ENCODE measurements at places on chromosomes 13 and 19.

GRCh38 chr13:111630406-111630805 is 310.0 kb downstream of the TEX29 start:
- peak; percentile 52 for DNase-seq

- DNase-seq, result no peak
Measured at GRCh38 chr13:76890021-76890420, 3.8 kb upstream of the KCTD12 start.

DNA sequence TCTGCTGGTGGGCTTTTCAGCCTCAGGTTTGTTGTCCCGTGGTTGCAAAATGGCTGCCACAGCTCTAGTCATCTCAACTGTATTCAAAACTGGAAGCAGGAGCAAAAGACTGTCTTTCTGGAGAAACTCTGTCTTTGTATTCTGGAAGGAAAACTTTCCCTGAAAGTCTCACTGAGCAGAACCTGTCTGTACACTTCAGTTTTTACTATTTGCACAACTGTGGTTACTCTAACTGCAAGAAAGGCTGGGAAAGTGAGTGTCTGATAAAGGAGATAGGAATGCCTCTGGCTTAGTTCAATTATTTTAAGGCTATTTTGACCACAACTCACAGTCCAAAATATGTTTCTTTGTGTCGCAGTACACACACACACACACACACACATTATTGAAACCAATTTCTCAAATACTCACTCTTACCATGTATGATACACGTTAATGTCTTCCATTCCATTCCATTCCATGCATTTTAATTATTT is 49.7 kb upstream of the EHD2 start:
- no peak for DNase-seq

DNA sequence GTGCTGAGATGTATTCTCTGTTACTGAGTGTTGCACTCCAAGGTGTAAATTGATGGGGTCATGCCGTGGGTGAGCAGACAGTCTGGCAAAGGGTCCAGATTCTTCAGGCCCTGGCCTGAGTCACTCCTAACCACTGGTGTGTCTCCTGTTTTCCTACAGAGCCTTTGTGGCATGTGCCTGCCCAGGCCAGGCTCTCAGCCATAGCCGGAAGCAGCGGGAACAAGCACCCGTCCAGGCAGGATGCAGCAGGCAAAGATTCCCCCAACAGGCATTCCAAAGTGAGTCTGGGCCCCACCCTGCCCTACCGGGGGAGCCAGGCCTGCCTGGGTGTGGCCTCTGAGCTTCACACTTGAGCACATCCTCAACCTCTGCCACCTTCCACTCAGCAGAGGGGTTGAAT is 61.9 kb downstream of the DPF1 start:
- no peak for DNase-seq

GRCh38 chr19:48513289-48514122 is 1.9 kb upstream of the LMTK3 start:
- DNase-seq, result peak; percentile 83

DNA sequence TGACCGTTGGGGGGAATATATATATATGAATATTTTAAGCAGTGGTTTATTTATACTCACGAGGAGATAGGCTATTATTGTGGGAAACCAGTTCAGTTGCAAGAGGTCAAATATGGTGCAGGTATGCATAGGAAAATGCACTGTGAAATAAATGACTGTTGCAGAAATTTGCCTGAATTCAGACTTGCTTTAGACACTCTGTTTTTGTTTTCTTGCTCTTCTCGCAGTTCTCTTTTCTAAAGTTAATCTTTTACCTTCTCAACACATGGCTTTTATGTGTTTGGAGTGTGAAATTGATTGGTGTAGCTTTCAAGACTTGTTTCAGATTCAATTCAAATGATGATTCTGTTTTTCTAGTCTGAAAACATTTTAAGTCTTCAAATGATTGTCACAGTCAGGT is 109.7 kb downstream of the LRCH1 start:
- no peak for DNase-seq

GRCh38 chr13:101529422-101529821 is 76.9 kb downstream of the ITGBL1 start:
- DNase-seq, result no peak

- no peak for DNase-seq
Measured at GRCh38 chr19:34676697-34677385, at the start of gene SCGB2B2. TSS of gene SCGB2B2 (minus strand) at chr19:34677159. CDS start at chr19:34594563, 82,596 bp downstream.

DNA sequence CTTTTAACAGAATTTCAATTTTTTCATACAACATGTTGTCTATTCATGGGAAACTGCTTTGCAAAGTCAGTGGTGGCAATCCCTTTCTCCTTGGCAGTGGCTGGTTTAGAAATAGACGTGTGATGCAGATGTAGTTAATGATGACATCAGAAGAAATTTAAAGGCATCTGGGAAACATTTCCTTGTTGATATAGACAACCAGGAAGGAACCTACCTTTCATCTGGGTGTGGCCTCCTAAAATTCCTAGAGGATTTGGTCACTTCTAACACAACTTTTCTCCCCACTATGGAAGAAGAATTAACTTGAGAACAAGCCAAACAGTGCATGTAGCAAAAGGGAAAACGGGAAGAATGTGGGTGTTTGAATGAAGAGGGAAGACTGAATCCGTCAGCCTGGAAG is 102.8 kb downstream of the EFNB2 start:
- no peak for DNase-seq

- no peak for DNase-seq
Measured at GRCh38 chr13:21348488-21349120, 110.5 kb downstream of the ZDHHC20 start.

GRCh38 chr13:109331898-109332297 is 454.5 kb downstream of the IRS2 start:
- DNase-seq, result no peak

DNA sequence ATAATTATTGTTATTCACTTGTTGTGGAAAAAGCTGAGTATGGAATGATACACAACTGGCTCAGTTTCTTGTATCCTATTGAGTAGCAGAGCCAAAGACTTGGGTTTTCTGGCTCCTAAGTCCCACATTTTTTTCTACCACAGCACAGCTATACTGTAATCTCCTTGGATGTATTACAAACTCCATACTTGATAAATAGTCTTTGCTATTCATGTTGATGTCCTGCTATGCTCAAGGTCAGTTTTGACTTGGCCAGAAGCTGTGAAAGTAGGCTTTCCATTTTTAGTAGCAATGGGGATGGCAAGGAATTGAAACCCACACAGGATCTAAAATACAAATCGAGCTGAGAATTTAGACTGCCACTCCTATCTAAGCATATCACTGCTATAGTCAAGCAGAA is 79.1 kb downstream of the B3GLCT start:
- no peak for DNase-seq

DNA sequence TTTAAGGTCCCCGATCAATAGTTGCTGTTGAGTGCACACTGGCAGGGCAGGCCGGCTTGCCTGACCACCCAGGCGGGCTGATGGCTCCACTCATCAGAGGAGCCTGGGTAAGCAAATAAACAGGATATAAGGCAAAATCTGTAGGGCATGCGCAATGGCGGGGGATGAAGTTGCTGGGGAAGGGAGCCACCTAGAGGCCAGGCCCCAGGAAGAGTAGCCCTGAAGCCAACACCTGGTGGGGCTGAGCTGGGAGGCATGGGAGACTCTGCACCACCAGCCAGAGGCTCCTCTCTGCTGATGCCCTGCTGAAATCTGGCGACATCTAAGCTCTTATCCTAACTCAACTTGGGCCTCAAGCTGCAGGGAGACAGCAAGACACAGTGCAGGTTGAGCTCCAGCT is 324.3 kb downstream of the ZNF536 start:
- DNase-seq, result peak; percentile 82

- peak; percentile 39 for DNase-seq
Measured at GRCh38 chr19:53432088-53432661, 391 bp downstream of the ZNF761 start.

GRCh38 chr13:109273326-109273751 is 513.0 kb downstream of the IRS2 start:
- no peak for DNase-seq

GRCh38 chr13:93834051-93834450 is 607.4 kb downstream of the GPC6 start:
- no peak for DNase-seq

DNA sequence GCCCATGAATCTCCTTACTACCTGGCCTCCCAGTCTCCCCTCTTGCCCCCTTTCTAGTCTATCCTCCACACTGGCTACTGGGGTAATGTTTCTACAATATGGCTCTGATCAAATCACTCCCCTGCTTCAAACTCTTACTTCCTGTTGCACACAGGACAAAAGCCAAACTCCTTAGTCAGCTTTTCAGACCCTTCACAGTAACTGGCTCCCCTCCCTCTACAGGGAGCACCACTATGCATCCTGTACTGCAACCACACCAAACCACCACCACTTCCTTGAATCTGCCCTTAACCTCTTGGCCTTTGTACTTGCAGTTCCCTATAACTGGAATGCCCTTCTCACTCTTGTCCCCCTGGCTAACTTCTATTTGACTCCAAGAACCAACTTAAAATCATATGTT is 32.2 kb downstream of the DEDD2 start:
- DNase-seq, result no peak

DNA sequence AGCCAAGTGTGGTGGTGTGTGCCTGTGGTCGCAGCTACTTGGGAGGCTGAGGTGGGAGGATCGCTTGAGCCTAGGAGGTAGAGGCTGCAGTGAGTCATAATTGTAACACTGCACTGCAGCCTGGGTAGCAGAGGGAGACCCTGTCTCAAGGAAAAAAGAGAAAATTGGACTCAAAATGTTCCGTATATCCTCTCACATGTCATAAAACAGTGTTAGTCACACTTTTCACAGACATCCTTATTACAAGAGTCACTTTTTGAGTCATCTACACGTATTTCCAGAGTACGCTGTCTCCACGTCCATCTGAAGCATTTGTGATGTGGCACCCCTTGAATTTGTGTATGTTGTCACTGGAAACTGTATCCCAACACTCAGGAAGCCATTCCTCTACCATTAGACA is 133.0 kb downstream of the SIPA1L3 start:
- no peak for DNase-seq

GRCh38 chr19:47377801-47378200 is 28.7 kb downstream of the DHX34 start:
- DNase-seq, result no peak

DNA sequence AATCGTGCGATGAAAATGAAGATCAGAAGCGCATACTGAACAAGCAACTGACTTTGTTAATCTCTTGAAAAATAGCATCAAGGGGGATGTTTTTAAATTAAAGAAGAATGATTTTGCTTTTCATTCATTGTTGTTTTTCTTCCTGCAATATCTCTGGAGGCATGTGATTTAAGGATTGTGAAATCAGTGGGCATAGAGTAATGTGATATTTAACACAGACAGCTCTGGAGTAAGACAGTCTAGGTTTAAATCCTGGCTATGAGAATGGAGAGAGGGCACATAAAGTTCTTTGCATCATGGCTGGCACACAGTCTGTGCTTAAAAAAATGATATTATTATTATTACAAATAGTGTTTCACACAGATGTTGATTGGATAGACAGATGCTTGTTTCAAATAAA is 243.1 kb upstream of the NBEA start:
- DNase-seq, result no peak

DNA sequence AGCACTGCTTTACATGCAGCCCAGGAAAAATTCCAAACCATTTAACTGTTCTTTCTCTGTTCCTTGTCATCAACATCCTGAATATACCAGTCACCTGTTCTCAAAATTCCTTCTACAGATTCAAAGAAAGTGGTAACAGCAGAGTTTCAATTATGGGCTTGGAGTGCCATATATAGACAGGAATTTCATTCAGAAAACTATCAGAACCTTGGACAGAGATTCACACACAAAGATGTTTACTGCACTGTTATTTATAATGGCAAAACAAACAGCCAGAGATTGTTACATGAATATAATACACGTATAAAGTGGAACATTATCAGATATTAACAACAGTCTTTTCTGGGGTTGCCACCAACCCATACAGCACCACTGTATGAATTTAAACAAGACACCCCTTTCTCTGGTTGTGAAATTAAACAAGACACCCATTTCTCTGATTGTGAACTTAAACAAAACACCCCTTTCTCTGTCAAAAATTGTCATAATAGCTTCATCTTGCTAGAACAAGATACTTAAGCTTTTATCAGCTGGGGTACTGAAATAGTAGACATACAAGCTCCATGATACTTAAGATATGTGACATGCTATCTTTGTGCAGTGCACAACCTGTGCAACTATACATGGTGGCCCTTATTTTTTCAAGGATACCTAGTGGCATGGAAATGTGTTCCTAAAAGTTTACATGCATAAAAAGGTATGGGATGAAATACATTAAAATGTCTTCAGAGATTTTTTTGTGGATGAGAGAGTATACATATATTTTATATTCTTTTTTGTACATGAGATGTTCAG is 12.6 kb downstream of the CACNA1A start:
- DNase-seq, result no peak

DNA sequence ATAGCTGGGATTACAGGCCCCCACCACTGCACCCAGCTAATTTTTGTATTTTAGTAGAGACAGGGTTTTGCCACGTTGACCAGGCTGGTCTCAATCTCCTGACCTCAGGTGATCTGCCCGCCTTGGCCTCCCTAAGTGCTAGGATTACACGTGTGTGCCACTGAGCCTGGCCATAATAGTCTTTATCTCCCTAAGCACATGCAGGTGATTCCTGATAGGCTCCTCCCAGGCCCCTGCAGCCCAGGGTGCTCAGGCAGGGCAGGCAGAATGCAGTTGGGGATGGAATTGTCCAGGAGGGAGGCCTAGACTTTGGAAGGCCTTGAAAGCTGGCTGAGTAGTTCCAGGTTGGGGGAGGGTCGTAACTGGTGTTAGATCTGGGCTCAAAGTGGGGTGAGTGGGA is 8.5 kb downstream of the ZNF526 start:
- no peak for DNase-seq

DNA sequence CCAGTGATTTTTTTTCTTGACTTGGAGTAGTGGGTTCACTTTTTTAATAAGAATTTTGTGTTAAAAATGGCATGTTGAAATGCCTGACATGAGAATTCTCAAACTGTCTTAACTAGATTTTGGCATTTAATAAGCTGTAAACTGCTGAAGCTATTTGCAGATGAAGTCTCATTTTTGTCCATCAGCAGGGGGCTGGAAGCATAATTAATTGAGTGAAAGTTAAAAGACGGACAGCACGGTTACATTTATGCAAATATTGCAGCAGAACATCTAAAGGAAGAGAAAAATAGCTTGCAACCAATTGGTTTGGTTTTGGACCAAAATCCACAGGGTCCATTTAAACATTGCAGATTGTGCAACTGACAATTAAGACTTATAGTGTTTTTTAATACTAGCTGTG is 837.3 kb upstream of the KLHL1 start:
- DNase-seq, result no peak

DNA sequence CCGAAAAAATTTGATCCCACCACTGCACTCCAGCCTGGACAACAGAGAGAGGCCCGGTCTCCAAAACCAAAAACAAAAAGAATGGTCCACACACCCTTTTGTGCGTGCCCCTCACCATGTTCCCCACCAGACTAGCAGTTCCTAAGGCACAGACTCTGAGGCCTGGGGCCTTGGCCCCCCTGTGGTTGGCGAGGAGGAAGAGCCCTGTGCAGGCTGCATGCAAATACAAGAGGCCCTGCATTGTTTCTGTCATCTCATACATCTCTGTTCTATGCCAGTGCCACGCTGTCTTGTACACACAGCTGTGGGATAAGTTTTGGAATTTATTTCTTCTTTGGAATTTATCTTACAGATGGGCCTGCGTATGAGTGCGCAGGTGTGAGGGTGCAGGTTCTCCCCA is 4.7 kb upstream of the YJEFN3 start:
- no peak for DNase-seq

GRCh38 chr13:93687261-93687660 is 460.7 kb downstream of the GPC6 start:
- DNase-seq, result no peak
